ENCODE measurements at places on chromosomes 5 and 9.

DNA sequence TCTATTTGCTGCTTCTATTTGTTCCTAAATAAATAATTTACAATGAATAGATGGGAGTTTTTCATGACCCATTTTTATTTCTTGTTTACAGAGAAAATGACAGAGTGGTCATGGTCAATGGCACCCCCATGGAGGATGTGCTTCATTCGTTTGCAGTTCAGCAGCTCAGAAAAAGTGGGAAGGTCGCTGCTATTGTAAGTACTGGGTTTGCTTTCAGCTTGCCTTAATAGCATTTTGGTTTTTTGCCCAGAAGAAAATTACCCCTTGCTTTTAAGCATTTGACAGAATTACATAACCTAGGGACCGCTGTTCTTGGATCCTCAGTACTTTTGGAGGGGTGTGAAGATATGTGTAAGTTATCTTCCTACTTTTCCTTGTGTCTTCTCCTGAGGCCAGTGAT is 44.1 kb downstream of the TJP2 start:
- DNase-seq, result no peak

DNA sequence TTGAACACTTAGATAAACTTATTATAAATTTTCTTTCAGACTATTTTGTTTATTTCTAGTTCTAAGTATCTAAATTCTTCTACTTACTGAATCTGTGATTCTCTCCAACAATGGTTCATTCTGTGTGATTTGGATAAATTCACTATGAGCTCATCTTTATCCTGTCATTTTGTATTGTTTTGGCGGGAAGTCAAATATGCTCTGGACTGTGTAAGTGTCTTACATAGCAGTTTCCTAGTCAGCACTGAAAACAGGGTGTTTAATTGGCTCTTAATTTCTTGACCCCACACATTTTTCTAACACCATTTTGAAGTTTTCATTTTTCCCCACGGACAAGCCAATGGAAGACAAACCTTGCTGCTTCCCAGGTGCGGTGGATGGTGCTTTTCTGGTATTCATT is 207.0 kb upstream of the ACO1 start:
- no peak for DNase-seq

GRCh38 chr5:54610197-54610944 is 92.8 kb downstream of the SNX18 start:
- no peak for DNase-seq

DNA sequence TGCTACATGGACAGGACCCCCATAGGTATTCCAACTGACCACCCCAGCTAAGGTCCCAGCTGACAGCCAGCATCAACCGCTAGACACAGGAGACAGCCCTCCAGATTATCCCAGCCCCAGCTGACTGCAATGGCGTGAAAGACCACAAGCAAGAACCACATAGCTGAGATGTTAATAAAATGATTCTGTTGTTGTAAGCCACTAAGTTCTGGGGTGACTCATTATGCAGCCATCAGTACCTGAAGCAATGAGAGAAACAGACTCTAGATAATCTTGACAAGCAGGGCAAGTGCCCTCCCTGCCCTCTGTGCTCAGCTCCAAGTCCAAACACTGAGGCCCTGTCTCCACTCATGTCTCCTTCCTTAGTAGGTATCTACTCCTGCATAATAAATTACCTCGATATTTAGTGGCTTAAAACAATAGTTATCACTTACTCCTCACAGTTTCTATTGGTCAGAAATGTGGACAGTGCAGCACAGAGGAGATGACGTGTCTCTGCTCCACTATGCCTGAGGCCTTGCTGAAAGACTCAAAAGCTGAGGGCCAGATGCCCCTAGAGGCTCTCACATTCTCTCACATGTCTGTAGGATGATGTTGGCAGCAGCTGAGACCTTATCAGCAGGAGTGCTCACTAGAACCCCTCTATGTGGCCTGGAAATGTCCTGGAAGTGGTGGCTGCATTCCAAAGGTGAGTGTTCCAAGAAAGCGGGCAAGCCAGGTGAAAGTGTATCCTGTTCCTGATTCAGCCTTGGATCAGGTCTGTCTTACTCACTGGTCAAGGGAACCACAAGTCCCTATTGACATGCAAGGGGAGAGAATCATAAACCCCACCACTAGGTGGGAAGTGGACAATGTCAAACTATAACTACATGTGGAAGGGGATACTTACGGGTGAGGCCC is 2.5 kb downstream of the MGAT1 start:
- DNase-seq, result no peak

DNA sequence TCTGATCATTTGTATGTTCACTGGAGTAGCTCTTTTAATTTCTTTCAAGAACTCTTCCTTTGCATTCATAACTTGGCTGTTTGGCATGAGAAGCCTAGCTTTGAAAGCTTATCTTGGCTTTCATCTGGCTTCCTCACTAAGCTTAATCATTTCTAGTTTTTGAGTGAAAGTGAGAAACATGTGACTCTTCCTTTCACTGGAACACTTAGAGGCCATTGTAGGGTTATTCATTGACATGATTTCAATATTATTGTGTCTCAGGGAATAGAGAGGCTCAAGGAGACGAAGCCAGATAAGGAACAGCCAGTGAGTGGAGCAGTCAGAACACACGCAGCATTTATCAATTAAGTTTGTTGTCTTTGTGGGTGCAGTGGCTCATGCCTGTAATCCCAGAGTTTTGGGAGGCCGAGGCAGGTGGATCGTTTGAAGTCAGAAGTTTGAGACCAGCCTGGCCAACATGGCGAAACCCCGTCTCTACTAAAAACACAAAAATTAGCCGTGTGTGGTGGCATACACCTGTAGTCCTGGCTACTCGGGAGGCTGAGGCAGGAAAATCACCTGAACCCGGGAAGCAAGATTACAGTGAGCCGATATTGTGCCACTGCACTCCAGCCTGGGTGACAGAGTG is 98.3 kb downstream of the UGCG start:
- DNase-seq, result no peak

DNA sequence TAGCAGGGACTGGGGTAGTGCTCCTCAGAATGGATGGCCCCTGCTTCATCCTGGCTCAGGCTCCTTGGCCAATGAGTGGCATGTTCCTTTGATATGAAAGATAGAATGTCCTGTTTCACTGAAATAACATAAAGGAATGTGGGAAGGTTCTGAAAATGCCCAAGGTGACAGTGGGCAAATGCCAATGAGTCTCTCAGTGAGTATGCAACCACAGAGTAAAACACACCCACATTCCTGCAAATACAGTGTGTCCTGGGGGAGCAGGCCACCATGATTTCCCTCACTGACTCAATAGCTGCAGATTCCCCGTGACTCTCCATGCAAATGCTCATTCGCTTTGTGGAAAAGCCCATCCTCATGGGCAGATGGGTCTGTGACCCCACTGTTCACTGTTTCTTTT is 36.4 kb downstream of the ZNF366 start:
- DNase-seq, result no peak

GRCh38 chr5:31413030-31413812 is 118.7 kb downstream of the DROSHA start:
- no peak for DNase-seq

DNA sequence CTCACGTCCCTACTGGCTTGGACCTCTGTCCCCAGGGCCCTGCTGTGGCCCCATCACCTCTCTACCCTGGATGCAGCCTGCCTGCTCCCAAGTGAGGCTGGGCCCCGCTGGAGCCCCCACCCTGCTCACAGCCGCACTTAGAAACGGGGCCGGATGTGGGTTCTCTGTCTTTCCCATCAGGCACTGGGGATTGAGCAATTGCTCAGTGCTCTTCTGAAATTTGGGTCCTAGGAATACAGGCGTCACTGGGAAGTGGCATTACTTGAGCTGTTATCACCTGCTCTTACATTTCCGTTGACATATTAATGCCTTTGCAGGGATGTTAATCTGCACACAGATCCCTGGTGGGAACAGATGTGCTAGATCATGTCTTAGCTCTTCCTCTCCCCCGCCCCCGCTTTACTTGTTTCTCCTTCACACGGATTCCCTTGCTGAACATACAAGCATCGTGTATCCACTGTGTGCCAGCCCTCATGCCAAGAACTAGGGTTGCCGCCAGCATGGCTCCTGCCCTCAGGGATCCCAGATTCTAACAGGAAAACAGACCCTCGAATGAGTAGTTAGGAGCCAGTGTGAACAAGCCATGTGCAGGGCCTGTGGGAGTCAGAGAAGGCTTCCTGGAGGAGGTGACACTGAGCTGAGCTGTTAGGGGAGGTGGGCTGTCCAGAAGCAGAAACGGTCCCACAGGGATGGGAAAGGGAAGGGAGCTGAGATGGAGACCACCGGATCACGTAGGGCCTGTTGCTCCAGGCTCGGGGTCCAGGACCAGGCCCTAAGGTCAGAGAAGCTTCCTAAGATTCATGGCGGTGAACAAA is 65.1 kb downstream of the NEK6 start:
- no peak for DNase-seq

DNA sequence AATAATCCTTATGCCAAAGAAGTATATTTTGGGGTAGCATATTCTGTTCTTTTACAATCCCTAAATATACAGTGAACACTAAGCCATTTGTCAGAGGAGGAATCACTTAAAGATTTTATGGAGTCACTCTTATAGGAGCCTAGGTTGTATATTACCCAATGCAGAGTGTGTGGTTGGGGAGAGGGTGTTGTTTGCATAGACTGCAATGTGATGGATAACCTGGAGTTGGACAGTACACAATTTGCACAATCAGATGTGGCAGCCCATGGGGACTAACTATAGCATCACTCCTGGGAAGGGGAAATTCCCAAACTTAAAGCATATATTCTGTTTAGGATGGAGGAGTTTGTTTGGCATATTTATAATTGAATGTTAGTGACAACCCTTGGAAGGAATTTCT is 9.6 kb upstream of the NDFIP1 start:
- DNase-seq, result no peak
